ENCODE measurements at places on chromosomes 5 and 9.

DNA sequence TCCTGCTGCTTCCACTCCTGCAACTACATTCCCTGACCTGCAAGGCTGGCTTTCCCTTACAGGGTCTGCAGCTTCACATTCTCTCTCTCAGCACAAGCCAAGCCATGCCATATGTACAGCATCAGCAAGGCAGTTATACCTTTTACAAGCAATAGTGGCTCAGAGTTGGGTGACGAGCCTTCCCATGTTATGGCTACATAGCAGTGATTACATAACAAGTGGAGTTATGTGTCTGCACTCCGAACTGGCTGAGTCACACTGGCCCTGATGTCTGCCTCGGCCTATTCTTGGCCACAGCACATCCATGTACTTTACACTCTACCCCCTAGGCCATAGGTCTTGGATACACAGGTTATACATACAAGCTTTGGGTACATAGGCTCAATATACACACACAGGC, 52.0 kb upstream of the SNCAIP start:
- DNase-seq, result peak; percentile 91

GRCh38 chr5:95924720-95925377, 36.8 kb downstream of the ELL2 start:
- DNase-seq, result no peak

- no peak for DNase-seq
Measured at GRCh38 chr5:127916885-127917573, 166.5 kb upstream of the SLC12A2 start.

- peak; percentile 46 for DNase-seq
Measured at GRCh38 chr5:98110791-98111190, 662.7 kb upstream of the RGMB start.

DNA sequence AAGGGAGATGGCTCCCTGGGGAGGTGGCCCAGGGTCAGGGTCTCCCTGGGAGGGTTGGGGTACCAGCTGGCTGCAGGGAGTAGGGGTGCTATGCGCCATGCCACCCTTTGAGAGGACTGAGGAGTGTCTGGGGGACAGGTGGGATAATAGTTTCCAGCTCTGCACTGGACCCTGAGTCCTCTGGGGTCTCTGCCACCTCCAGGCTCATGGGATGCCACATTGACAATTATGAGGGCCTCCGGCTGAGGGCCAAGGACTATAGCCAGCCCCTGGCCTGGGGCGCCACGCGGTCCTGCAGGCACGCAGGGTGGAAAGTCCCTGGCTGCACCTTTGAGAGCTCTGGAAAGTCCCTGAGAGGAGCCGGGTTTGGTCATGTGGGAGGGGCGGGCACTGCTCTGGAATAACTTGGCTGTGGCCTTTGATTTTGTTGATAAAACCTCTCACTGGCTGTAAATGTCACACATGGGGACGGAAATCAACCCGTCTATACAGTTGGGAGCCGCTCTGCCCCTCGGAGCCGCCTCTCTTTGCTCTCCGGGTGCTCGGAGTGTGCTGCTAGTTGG, 16.0 kb downstream of the TRAF2 start:
- DNase-seq, result peak; percentile 81

- DNase-seq, result peak; percentile 75
Measured at GRCh38 chr9:128552153-128552743, at the start of gene SPTAN1. Gene SPTAN1, plus strand, starts transcription at chr9:128552587. Its CDS starts 14,154 bp downstream, at chr9:128566741.

DNA sequence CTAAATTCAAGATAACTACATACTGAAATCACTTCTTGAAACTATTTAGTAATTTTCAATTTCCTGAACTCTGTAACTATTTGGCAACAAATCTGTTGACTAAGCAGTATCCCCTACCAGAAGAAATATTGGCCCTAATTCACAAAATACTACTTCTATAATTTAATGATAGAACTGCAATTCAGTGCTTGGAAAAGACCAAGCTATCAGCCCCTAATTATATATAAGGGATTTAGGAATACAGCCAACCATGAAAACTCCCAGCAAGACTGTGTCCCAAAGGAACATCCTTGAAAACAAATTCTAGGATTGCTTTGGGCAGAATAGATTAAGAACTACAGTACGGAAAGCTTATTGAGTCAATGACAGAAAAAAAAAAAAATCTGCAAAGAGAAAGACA, 169.2 kb downstream of the RAB3C start:
- no peak for DNase-seq
